LoVo (cell line): ENCODE measurements at places on chromosomes 12 and 14.

DNA sequence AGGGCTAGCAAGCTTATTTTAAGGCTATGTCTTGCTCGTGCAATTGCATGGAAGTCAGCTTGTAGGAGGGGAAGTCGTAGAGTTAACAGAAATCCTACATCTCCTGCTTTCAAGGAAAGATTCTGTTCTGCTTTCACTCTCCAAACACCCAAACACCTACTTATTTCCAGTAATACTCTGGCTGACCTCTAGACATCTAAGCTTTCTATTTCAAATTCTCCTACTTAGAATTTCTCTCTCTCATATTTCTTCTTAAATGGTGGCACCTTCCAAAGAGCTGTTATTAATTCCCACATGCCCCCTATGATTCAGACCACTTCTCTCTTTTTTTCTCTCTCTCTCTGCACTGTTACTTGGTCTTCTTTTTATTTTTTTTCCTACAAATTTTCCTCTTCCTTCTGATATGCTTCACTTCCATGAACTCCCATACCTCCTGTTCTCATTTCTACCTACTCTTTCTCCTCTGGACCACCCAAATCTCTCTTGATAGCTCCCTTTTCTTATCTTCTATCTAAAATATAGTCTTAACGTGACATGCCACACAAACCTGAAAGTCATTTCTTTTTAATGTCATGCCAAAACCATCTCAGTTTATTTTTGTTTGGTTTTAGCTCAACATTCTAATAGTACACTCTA is 90.8 kb downstream of the RPS6KA5 start:
- DNase-seq: no peak

- no peak for DNase-seq
These were observed 167.5 kb downstream of the PPM1H start for GRCh38 chr12:62767496-62767895.

DNA sequence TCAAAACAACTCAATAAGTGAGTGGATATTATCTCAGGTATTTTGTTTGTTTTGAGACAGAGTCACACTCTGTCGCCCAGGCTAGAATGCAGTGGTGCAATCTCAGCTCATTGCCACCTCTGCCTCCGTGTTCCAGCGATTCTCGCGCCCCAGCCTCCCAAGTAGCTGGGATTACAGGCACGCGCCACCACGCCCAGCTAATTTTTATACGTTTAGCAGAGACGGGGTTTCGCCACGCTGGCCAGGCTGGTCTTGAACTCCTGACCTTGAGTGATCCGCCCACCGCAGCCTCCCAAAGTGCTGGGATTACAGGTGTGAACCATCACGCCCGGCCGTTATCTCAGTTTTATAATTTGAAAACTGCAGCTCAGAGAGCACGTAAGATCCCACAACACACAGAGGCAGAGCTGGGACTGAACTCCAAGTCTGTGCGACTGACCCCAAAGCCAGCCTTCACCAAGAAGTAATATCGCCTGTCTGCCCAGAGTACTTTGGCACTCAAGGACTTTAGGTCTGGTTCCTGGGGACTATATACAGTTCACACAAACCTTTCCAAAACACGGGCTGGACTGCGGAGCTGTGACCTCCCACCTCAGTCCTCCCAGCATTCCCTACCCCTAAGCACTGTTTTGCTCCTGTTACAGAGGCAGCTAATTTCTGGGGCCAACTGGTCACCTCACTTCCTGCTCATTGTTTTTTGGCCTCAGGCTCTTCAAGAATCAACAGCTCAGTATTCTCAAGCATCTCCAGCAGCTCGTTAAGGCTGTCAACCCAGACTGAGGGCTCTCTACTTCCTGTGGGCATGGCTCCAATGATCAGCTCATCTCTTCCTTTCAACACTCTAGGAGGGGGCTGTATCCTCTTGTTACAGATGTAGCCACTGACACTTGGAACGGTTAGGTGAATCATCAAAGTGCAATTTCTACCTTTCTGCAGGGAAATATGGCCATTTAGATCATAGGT is 22.5 kb downstream of the TESC start:
- no peak for DNase-seq

GRCh38 chr14:61346221-61346620 is 24.8 kb downstream of the PRKCH start:
- DNase-seq: no peak

DNA sequence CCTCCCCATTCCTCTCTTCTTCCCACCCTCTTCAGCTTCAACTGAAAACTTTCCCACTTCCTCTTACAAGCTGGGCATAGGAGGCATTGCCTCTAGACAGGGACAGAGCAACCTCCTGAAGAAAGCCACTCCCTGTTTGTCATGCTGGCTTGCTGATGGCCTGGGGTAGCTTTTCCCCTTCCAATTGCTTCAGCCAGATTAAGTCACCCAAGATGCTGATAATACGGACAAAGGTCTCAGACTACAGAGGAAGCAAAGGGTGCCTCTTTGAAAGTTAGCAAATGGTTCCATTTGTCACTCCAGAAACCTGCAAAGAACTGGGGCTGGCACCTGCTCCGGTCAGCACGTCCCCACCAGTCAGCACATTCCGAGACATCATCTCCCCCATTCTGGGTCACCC is 6.0 kb downstream of the KRT2 start:
- no peak for DNase-seq

GRCh38 chr12:49979016-49979586 is 6.4 kb downstream of the AQP6 start:
- DNase-seq: no peak

GRCh38 chr14:90332271-90332584 is 487 bp upstream of the NRDE2 start:
- no peak for DNase-seq

- no peak for DNase-seq
These were observed 176.7 kb downstream of the TMEM132D start for GRCh38 chr12:129727100-129727499.
